Iris pigment epithelial cell (primary cell): ENCODE measurements at places on chromosomes 4 and X.

DNA sequence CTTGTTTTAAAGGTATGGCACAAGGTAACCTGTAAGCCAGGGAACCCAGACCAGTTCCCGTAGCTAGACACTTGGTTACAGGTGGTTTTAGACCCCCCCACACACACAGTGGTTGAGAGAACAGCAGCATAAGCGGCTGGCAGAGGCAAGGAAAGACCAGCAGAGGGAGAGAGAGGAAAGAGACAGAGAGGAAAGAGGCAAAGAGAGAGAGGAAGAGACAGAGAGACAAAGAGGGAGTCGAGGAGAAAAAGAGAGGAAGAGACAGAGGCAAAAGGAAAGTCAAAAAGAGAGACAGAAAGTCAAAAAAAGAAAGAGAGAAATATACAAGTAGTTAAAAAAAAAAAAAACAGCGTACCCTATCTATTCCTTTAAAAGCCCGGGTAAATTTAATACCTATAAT lies 19.5 kb upstream of the PCSK1N start:
- peak; percentile 15 for DNase-seq

GRCh38 chr4:152117520-152117919 lies 356.7 kb upstream of the GATB start:
- DNase-seq = no peak

DNA sequence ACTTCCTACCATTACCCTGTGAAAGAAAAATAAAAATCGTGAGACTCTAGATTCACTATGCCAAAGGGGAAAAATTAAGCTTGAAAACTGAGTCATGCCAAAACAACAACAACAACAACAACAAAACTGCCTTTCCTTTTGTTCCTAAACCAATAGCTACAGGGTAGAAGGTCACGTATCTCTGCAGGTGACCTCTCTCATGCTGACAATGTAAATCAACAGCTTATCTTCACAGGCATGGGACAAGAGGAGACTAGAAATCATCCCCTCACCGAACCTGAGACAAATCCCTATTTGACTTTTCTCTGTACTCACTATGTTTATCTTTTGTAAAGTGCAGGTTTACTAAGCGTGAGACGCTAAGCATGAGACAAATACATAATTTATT lies 20.5 kb upstream of the AADAT start:
- DNase-seq = no peak

DNA sequence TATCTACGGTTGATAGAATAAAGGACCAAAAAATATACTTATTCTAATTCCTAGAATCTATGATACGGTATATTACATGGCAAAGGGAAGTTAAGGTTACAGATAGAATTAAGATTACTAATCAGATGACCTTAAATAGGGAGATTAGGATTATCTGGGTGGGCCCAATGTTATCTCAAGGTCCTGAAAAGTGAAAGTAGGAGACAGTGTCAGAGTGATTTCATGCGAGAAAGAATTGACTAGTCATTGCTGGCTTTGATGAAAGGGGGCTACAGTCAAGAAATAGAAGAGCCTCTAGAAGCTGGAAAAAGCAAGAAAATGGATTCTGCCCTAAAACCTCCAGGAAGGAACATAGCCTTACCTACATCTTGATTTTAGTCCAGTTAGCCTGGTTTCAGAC lies 176.9 kb upstream of the PPP1R2C start:
- no peak for DNase-seq

- DNase-seq = no peak
Measured at GRCh38 chrX:63349307-63349706, 1.8 kb downstream of the SPIN4 start.

GRCh38 chr4:160372390-160372789 lies 1269.5 kb downstream of the RAPGEF2 start:
- DNase-seq = no peak

DNA sequence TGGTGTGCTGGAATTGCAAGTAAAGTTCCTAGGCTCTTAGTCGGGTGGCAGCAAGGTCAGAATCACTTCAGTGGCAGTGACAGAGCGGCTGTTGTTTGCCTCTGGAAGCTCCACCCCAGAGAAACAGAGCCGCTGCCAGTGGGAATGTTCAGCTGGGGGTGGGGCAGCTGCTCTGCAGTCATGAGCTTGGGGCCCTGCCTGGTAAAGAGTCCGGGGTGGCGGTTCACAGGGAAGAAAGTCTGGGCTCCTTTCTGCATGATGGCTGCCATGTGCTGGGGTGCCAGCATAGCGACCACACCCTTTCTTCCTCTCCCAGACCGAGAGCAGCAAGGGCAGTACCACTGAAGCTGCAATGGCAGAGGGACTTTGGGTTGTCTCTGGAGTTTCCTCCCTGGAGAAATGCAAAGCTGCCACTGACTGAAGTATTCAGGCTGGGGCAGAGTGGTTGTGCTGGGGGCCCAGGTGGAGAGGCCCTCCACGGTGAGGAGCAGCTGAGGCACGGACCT lies 108.8 kb upstream of the CENPE start:
- no peak for DNase-seq

GRCh38 chrX:126065901-126066660 lies 100.0 kb downstream of the DCAF12L2 start:
- DNase-seq = no peak

DNA sequence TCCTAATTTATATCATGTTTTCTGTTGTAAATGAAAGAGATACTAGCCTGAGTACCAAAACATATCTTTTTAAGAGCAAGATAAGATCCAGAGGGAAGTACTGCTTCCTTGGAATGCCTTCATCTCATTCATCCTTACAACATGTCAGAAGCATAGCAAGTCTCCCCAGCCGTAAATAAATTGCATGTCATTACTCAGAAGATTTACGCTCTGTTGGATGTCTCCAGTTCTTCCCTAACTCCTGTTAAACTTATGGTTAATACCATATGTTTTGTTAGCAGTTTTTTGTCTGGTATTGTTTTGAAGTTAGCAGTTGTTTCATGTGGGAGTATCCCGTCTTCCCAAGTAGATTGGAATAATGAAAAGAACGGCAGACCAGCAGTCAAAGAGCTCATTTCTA lies 7.5 kb upstream of the GPC3 start:
- no peak for DNase-seq

- DNase-seq = peak; percentile 43
Measured at GRCh38 chr4:1763550-1764080, 29.5 kb upstream of the FGFR3 start.

- no peak for DNase-seq
Measured at GRCh38 chr4:165761963-165762362, 111.1 kb upstream of the TLL1 start.

DNA sequence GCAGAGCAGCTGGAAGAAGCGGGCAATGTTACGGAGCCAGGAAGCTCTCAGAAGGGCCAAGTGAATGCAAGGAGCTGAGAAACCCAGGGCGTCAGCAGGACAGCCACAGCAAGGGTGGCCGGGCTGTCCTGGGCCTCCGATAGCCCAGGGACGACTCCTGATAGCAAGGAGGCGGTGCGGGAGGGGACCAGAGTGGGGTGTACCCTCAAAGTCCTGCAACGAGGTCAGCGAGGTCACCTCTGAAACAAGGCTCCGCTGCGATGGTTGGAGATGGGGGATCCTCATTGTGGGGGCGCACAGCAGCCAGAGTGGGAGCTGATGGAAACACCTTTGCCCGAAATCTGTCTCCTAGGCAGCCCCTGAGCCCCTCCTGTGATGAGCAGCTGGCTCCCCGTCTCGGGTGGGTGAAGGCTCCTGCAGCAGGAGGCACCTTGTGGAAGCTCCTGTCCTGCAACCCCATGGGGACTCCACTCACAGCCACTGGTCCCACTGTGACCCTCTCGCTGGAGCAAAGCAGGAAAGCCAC lies 4.3 kb upstream of the CCNQ start:
- no peak for DNase-seq

- peak; percentile 13 for DNase-seq
Measured at GRCh38 chr4:35793045-35793722, 451.1 kb downstream of the ARAP2 start.
